ENCODE measurements at places on chromosomes 4 and X.

- no peak for DNase-seq
Observed at GRCh38 chr4:84826681-84827080, 139.8 kb downstream of the WDFY3 start.

GRCh38 chr4:132642016-132642817 lies 506.9 kb upstream of the PCDH10 start:
- no peak for DNase-seq

GRCh38 chr4:95363559-95363925 lies 185.2 kb downstream of the UNC5C start:
- DNase-seq, result no peak

GRCh38 chr4:132662456-132662855 lies 486.6 kb upstream of the PCDH10 start:
- no peak for DNase-seq

- DNase-seq, result no peak
Observed at GRCh38 chr4:79413032-79413885, 5.2 kb upstream of the GK2 start.

DNA sequence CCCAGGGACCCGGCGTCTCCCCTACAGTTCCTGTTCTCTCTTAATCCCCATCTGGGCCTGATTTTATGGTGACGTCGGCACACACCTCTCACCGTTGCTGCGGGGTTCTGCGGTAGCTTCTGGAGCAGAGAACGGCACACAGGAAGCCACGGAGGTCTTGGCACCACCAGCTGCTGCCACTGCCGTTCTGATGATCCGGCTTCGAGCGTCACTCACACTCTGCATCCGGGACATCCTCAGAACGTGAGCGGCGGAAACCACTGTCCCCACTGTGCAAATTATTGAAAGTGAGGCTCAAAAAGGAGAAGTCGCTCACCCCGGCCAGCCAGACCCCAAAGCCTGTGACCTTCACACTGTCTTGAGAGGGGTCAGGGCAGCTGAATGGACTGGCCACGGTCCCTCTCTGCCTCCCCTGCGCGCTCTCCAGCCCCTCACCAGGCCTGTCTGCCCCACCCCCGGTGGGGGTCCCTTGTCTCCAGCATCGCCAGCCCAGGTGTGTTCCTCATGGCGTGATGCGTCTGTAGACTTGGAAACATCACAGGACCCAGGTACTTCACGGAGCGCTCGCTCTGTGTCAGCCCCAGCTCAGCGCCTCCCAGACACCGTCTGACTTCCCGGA lies 201.1 kb downstream of the AFAP1 start:
- DNase-seq, result no peak

GRCh38 chrX:15745179-15745578 lies 7.1 kb downstream of the CA5B start:
- no peak for DNase-seq

- DNase-seq, result no peak
Observed at GRCh38 chr4:107579099-107579498, 140.9 kb downstream of the PAPSS1 start.
